ENCODE measurements at places on chromosomes 1 and 21. TPM values are rescaled to one million over a fixed set of nuclear protein-coding genes. Genes with fewer than 3 reads are reported as not detected.

DNA sequence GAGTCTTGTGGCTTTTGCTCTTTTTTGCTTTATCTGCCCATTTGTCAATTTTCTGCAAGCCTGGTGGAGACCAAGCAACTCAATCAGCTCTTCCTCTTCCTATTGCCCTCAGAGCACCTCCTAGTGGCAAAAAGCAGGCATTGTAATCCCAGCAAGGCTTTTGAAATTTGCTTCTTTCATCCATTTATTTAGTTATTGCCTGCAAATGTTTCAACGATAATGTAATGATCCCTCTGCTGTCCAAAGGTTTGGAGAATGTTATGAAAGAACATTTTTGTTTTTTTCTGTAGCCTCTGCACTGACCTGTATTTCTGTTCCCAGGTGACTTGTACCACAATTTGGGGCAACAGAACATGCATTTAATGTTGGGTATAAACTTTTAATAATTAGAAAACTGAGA is 127.8 kb downstream of the GABPA start:
- no peaks in the 10 kb centered on the region for H3K27me3 ChIP-seq
- H3K36me3 ChIP-seq: no peaks in the 10 kb centered on the region
- H3K4me3 ChIP-seq: no peak overlapping the region
- no peak overlapping the region for H3K27ac ChIP-seq

IFI16 gene
- total RNA-seq: 1.3 TPM

GRCh38 chr1:161159913-161160243 is 578 bp downstream of the USP21 start:
- H3K4me3 ChIP-seq: peak overlapping the region; percentile 96
- no peaks in the 10 kb centered on the region for H3K27me3 ChIP-seq
- H3K4me1 ChIP-seq: peaks cover 38% of the 10 kb centered on the region
- peaks cover 14% of the 10 kb centered on the region for H3K36me3 ChIP-seq
- no peak for DNase-seq

TSPEAR gene
- total RNA-seq: 3.2 TPM

TAL1 gene
- not detected for total RNA-seq

DNA sequence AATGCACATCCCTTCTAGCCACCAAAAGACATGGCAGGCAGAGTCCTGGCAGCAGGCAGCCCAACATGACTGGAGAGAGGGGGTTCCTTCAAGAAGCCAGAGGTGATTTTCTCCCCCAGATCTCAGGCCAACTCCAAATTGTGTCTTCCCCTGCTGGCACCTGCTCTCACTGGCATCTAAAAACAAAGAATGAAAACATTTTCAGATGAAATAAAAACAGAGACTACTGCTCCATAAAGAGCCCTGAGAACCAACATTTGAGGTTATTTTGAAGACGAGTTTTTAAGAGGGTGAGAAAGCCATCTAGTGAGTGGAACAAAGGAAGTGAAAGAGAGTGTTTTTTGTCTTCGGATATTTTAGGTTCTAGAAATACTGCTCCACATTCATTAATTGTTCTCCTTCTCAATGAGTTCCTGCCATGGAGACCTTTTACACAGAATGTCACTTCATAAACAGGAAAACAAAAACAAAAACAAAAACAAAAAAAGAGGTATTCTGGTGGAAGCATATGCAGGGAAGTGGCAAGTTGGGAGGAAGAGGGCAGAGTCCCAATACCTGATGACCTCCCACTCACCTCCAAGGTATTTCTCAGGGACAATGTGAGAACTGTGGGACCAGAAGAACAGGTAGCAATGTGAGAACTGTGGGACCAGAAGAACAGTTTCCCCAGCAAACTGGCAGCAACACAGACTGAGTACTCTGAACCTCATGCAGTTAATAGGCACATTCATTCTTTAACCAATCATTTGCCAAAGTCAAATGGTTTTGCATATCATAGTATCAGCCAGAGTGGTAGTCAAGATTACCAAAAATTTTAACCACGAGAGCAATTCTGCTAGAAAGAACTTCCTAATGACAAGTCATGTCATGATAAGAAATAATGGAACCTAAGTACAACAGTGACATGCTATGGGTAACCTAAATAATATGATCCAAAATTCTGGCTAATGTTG is 50.0 kb downstream of the KIAA0319L start:
- H3K27me3 ChIP-seq: no peaks in the 10 kb centered on the region
- peak overlapping the region; percentile 90 for H3K27ac ChIP-seq

DNA sequence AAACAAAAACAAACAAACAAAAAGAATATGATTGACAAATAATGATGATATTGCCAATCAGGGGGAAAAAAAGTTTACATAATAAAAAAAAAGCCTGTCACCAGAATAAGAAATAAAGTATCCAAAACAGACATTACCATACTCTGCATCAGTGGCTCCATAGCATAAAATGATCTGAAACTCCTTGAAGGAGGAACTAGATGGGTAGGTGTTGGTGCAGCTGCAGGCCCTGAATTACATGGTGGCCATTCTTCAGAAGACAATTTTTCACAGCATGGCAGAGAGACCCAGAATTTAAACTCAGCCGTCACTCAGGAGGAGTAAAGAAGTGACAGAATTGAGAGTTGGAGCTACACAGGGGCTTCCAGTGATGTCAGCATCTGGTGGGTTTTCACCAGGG is 60.2 kb downstream of the GLUL start:
- H3K27ac ChIP-seq: no peak overlapping the region
- H3K4me1 ChIP-seq: no peaks in the 10 kb centered on the region
- no peaks in the 10 kb centered on the region for H3K27me3 ChIP-seq

FAM78B gene
- 0.26 TPM for total RNA-seq

- no peaks in the 10 kb centered on the region for H3K36me3 ChIP-seq
- no peak for DNase-seq
- H3K4me3 ChIP-seq: no peak overlapping the region
- H3K27me3 ChIP-seq: peaks cover 63% of the 10 kb centered on the region
- no peaks in the 10 kb centered on the region for H3K4me1 ChIP-seq
Observed at GRCh38 chr1:181486098-181486420, 2.7 kb downstream of the CACNA1E start.

SUCO gene
- 72.0 TPM for total RNA-seq

UBE2U gene
- not detected for total RNA-seq

C1orf185 gene
- total RNA-seq: not detected
